Femur (tissue), 1 donor: ENCODE measurements at places on chromosomes 16 and 17.

- no peak for DNase-seq
Observed at GRCh38 chr16:50371936-50372595, 3.3 kb upstream of the BRD7 start.

GRCh38 chr16:11585460-11586377, 1.0 kb downstream of the LITAF start:
- DNase-seq, result peak; percentile 52

- no peak for DNase-seq
Observed at GRCh38 chr16:72189865-72190371, 18.0 kb upstream of the PMFBP1 start.

GRCh38 chr17:14672830-14673229, 371.9 kb downstream of the HS3ST3B1 start:
- DNase-seq, result peak; percentile 27

DNA sequence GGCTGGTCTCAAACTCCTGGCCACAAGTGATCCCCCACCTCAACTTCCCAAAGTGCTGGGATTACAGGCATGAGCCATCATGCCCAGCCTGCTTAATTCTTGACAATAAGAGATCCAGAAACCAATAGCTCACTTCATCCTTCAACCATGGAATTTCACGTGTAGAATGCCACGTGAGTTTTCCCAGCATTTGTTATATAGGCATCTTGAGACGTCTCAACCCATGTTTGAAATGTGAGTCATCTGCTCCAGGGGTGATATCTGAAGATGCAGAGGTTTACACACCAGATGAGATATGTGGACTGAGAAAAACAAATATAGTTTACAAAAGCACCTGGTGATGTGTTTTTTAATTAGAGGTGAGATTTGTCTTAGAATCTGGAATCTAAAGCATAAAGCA, 7.1 kb downstream of the TEKT3 start:
- DNase-seq, result no peak

GRCh38 chr17:77848257-77848656, 110.2 kb upstream of the TNRC6C start:
- no peak for DNase-seq

- DNase-seq, result no peak
Observed at GRCh38 chr17:77604301-77604972, 354.1 kb upstream of the TNRC6C start.

- no peak for DNase-seq
Observed at GRCh38 chr17:6623941-6624340, 16.6 kb downstream of the KIAA0753 start.

DNA sequence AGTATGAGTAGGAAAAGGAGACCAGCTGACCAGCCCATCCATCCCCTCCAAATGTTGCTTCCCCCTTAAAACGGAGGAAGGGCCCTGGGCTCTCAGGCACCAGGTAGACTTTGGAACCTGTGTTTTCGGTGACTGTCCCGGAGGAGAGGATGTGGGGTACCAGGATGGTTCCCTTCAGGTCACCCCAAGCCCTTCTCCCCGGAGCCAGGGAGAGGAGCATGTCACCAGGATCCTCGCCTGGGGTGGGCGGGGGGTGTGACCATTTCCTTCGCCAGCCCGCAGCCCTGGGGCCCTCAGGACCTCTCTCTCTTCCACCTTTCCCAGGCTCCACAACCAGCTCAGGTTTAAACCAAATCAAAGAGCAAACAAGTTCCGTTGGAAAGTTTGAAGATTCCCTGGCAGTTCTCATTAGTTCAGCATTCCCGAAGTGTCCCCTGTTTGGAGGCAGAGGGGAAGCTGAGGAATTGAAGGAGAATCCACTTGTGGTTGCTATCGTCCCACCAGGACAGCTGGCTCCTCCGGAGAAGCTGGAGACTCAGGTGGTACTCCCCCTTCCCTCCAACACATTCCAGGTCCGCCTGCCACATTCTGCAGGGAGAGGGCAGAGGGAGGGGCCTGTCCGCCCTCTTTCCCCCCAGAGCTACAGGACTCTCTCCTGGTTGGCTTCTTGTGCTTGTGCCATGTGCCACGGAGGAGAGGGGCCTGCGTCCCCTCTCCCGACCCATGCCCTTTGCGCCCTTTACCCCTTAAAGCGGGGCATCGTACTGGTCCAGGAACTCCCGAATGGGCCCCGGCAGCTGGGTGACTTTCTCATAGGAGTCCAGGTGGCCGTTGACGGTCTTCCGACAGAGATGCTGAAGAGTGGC, 2.0 kb downstream of the SOCS3 start:
- DNase-seq, result no peak

- DNase-seq, result no peak
Observed at GRCh38 chr16:77223184-77223583, 24.0 kb downstream of the SYCE1L start.

DNA sequence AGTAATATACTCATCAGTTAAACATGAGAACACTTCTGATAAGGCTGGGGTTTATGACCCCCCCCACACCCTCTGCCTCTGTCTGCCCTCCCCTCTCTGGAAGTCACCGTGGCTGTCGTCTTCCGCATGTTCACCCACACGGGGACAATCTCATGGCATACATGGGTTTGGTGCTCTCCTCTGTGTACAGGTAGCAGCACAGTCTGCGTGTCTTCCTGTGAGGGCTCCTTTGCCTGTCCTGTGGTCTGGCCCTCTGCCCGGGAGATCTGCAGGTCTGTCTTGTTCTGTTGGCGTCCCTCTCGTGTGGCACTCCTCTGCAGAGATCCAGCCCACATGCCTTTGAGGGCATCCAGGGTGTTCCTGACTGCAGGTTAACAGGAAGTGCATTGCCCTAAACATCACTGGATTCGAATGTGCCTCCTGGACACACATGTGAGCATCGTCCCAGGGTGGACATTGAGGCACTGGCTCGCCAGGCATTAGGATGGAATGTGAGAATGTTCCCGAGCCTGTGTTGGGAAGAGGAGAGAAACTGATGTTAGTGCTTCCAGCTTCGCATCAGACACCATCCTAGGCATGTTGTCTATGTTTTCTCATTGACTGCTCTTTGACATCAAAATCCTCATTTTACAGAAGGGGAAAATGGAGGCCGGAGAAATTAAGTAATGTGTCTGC, 54.5 kb downstream of the NKD1 start:
- DNase-seq, result no peak

DNA sequence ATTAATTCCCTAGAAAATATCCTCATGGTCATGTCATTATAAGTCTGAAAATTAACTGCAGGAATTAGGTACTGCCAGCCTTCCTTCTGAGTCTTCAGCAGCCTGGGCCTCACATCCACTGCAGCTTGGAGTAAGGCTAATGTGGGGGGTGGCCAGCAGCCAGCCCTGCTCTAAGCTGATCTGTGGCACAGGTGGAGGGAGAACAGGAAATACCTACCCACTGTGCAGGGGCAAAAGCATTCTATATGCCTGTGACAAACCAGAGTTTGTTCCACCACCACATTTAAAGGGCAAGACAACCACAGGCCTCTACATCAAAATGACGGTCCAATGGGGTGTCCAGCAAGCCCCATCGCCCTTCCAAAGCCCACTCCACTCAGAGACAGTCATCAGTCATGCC, 9.4 kb downstream of the NPRL3 start:
- no peak for DNase-seq

DNA sequence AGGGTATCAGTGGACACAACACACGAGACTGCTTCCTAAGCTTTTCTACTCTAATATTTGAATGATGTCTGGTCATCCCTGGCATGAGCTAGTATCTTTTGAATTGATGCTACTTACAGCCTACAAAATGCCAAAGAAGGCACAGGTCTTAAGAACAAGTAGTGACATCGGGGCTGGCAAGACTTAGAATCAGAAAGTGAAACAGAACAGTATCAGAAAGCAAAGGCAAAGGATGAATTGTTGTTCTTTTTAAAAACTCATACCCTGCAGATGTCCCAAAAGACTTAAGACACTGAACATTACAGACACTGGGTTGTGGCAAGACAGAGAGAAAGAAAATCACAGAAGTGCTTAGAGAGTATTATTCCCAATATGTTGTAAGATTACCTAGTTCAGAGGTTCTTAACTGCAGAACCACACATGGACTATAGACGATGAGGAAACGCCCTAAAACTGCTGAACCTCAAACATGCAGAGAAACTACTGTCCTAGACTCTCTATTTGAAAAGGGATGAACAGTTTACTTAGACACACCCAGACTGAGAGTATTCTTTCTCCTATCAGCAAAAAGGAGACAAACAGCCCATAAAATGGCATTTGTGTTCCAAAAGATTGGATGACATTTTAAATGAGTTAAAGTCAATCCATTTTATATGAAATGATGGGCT, 12.5 kb downstream of the ZNF19 start:
- no peak for DNase-seq

DNA sequence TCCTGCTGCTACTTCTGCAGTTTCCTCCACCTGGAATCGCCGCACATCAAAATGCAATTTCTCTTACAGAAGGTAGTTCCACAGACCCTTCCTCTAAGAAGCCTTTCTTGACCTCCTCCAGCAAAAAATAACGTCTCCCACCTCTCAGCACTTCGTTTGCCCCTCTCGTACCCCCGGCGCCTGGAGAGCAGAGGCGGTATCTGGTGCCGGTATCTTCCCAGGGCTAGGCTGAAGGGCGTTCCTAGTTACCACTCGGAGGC, 482 bp downstream of the DCTPP1 start:
- no peak for DNase-seq

DNA sequence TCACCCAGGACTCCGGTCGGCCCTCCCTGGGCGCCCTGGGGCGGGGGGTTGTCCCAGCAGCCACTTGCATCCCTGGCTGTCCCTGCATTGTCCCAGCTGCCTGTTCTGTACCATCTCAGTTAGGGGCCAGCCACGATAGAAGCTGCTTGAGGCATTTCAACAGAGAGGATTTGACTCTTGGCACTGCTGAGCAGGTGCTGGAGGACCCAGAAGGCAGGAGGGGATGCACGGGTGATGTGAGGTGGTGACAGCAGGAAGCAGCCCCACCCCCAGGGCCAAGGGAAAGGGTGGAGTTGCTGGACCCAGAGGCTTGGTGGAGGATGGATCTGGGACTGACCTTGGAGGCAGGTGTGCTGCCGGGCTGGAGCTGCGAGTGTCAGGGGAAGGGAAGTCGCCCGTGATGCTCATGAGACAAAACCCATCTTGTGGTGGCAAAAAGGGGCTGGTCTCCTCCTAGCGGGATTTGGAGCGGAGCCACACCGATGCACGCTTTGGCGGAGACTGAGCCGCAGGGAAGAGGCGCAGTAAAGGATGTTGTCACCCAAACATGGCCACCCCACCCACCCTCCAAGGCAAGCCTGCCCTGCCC, 188.0 kb upstream of the GSE1 start:
- no peak for DNase-seq

- no peak for DNase-seq
Observed at GRCh38 chr16:30697264-30698138, 1.5 kb upstream of the SRCAP start.

DNA sequence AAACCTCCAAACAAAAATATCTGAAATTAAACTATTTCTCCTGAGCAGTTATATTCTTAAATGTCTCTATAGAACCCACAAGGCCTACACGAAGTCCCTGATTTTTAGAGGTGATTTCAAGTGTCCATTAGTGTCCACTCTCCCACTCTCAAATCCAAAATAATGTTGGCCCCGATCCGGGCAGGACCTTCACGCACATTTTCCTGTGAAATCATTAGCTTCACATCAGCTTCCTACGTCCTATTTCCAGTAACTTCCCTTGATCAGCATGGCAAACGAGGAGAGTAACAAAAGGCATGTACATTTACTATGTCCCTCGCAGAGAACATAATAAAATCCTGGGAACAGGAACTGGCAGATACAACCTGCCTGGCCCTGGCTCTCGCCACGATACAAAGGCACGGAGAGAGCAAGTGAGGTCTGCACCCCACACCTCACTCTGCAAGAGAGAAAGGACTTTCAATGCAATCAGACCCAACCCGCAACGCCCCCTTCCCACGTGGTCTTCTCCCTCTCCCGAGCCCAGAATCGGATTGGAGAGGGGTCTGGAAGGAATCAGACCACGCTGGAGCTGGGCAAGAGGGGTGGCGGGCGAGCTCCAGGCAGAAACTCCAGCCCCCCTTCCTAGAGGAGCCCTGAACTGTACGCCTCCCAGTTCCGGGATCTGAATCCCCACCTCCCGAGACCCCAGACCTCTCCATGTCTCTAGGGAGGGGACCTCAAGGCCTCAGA, 17.5 kb upstream of the C17orf78 start:
- DNase-seq, result peak; percentile 77

- no peak for DNase-seq
Observed at GRCh38 chr16:69036399-69037091, 68.9 kb upstream of the HAS3 start.

GRCh38 chr16:26963109-26963508, 103.6 kb upstream of the C16orf82 start:
- DNase-seq, result no peak

DNA sequence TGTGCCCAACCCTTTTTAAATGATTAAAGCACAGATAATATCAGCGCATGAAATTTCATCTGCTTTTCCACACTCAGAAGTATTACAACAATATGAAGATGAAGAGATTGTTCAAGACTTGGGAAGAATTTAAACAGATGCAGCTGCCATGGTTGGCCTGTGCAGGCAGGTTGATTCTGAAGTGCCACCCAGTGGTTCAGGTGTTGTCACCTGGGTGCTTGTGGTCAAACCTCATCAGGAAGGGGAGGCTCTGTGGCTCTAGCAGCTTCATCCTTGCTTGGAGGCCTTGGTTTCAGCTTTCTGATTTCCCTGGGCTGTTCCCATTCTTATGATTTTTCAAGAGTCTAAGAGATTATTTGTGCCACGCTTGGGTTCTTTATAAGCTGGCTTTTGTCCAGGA, 22.2 kb upstream of the CLEC18C start:
- no peak for DNase-seq

- DNase-seq, result no peak
Observed at GRCh38 chr17:2262135-2262587, 41.4 kb downstream of the SMG6 start.

- DNase-seq, result peak; percentile 26
Observed at GRCh38 chr17:33328129-33328528, 35.0 kb upstream of the ASIC2 start.

- DNase-seq, result no peak
Observed at GRCh38 chr16:53123747-53124146, 69.0 kb downstream of the CHD9 start.

GRCh38 chr16:24995469-24995868, 19.7 kb downstream of the ARHGAP17 start:
- DNase-seq, result no peak
